ENCODE measurements at places on chromosomes 5 and 9.

DNA sequence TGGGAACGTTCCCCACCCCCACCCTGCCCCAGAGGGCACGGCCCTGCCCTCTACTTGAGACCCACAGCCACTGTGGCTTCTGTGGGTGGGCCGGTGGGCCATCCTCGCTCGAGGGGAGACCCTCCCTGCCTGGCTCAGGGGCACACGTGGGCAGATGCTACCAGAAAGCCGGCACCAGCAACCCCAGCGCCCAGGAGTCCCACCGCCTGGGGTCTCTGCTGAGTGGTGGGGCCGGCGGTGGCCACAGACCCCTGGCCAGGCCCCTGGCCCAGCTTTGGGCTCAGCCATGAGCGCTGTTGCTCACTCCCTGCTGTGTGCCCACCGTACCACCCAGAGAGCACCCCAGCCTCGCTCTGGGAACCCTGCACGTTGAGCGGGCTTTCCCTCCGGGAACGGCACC, 16.5 kb upstream of the NRARP start:
- DNase-seq, result no peak

DNA sequence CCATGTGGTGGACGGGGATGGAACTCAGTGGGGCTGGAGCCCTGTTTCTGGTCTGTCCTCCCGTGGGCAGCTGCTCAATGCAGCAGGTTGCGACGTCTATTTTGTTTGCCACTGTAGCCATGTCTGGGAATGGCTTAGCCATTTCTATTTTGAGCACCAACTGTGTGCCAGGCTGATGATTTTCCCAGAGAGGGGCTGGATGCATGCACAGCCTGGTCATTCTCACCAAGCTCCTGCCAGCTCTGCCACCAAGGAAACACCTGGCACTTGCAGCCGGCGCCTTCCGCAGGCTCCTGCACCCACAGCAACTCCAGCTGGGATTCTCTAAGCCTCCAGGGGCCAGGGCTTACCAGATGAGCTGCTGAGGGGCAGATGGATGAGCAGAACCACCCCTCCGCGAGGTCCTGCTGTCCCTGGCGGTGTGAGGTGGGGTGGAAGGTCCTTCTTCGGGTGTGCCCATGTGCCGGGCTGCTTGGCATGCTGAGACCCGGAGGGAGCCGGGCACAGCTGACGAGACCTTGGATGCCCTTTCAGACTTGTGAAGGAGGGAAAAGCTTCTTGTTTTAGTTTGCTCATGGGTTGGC, 151.2 kb downstream of the RXRA start:
- DNase-seq, result no peak

- no peak for DNase-seq
These were observed 20.7 kb upstream of the STARD4 start for GRCh38 chr5:111532886-111533582.

- DNase-seq, result no peak
These were observed 163.2 kb downstream of the TRIO start for GRCh38 chr5:14306329-14306815.

DNA sequence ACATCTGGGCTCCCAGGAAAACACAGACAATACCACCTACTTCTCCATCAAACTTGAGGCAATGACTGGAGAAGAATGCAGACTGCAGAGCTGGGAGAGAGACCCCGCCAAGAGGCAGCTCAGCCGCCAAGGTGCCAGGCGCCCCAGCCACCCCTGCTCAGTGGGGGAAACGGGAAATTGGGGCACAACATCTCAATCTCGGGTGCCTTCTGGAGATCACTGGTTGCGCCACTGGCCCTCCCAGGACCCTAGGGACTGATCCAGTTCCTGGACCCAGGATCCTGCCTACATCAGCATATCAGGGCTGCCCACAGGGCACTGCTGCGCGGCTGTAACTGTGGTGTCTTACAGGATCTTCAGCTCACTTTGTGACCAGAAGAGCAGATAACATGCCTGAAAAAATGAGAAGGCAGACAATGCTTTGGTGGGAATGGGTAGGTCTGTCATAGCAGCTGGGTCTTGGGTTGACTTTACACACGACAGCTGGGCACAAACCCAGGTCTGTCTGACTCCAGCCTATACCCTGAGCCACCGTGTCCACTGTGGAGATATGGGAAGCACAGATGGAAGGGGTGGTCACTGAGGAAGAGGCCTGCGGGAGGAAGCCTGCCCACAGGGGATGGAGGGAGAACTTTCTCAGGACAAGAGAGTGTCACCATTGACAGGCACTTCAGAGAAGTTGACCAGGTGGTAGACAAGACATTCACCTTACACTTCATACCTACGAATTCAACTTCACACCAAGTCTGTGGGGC, 135.2 kb upstream of the RAPGEF1 start:
- DNase-seq, result no peak

Data from NCI-H1048 (cell line).